Activated CD8-positive, alpha-beta memory T cell treated with anti-CD3 and anti-CD28 coated beads for 4 hours (primary cell): ENCODE measurements at places on chromosomes 11 and 22.

- DNase-seq: no peak
Observed at GRCh38 chr11:995044-995751, 41.3 kb downstream of the MUC6 start.

- DNase-seq: no peak
Observed at GRCh38 chr11:68396516-68396915, 64.0 kb upstream of the PPP6R3 start.

DNA sequence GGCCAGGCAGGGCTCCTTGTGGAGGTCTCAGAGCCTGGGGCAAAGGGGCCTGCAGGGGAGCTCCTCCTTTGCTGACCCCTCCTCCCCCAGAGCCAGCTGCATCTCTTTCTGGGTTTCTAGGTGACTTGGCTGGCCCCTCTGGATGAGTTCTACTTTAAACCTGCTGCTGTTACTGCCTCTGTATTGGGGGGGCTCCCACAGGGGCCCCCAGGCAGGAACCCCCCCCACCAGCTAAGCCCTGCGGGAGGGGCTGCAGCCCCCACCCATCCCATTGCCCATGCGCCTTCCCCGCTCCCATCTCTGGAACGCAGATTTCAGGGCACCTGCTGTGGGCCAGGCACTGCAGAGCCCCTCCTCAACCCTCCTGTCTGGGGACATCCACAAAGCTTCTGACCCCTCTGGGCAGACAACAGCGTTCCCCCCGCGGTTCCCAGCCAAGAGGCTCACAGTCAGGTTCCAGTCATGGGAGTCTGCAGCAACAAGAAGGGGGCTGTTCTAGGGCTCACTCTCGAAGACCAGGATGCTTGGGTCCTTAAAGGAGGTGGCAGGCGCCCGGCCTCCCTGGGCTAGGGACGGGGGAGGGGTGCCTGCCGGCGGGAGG, 815 bp upstream of the PLCB3 start:
- DNase-seq: no peak

DNA sequence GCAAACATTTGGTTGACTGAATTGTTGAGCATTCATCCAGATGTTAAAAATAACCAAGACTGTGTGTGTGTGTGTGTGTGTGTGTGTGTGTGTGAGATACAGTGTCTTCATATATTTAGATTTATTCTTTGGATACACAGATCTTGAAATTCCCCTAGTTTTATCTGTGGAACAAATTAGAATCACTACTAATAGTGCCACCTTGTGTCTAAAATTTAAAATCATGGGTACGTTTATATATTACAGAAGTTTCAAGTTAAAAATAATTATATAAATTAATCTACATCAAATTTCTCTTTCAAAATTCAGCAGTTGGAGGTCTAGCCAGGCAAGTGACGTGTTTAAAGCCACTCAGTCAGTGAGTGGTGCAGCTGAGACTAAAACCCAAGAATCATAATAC, 1566.2 kb upstream of the TENM4 start:
- no peak for DNase-seq

DNA sequence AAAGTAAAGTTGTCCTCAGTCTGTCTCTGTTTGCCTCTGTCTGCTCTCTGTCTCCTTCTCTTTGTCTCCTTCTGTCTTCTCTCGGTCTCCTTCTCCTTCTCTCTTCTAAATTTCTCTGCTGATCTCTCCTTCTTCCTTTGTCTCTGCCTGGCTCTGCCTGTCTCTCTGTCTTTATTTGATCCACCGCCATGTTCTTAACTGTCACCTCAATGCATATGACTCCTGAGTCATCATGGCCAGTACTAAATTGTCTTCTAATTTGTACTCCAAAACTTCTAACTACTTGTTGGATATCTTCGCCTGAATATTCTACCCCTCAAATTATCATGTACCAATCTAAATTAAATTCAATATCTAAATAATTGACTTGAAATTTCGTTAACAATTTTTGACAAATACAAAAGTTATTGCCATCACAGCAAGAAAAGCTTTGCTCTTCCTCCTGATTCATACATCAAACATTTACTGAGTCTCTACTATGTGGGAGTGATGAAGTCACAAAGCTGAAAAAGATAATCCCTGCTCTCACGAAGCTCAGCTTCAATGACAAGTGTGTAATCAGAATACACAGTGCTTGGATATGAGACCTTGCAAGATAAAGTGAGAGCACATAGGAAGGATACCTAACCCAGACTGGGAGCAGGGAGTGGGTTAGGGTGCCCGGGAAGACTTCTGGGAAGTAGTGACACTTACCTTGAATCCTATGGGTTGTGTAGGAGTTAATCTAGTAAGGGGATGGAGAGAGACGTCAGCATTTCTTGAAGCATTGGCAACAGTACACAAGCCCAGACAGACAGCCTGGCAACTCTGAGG, 193.0 kb downstream of the MAML2 start:
- no peak for DNase-seq

- DNase-seq: no peak
Observed at GRCh38 chr11:77789061-77789730, 31.3 kb downstream of the RSF1 start.

- DNase-seq: no peak
Observed at GRCh38 chr22:26482161-26482560, 1.4 kb downstream of the HPS4 start.

- no peak for DNase-seq
Observed at GRCh38 chr11:36343436-36343835, 47.3 kb downstream of the PRR5L start.

- no peak for DNase-seq
Observed at GRCh38 chr11:17150521-17150920, 57.3 kb downstream of the PIK3C2A start.

- no peak for DNase-seq
Observed at GRCh38 chr11:46050662-46051061, 70.6 kb downstream of the PHF21A start.

GRCh38 chr11:66747480-66747879, 18.5 kb upstream of the SPTBN2 start:
- DNase-seq: no peak

- no peak for DNase-seq
Observed at GRCh38 chr11:83069441-83070043, 2.2 kb downstream of the RAB30 start.

DNA sequence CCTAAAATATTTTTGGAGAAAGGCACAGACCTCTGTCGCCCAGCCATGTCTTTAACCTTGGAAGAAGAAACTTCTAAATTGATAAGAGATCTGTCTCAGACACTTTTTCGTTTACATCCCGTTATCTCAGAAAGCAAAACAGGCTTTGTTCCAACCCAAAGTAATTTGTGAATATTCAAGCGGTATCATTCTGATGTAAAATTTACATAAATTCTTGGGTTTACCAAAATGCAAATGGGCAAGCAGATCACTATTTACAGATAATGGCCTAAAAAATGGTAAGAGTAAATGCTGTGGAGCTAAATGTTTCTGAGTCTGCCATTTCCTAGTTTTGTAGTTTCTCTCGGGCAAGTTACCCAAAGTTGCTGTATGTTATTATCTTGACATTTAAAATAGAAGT, 101.9 kb upstream of the VPREB1 start:
- no peak for DNase-seq

GRCh38 chr22:22789233-22789921, 98.2 kb upstream of the IGLL5 start:
- no peak for DNase-seq
